ENCODE measurements at places on chromosomes 2 and 18.

GRCh38 chr2:43472527-43473194 is 123.2 kb downstream of the THADA start:
- H3K36me3 ChIP-seq = no peaks in the 10 kb centered on the region
- peaks cover 20% of the 10 kb centered on the region for H3K4me1 ChIP-seq
- no peak overlapping the region for H3K27ac ChIP-seq
- H3K27me3 ChIP-seq = no peaks in the 10 kb centered on the region

GRCh38 chr2:85589982-85590791 is 5.4 kb upstream of the RNF181 start:
- H3K27ac ChIP-seq = peak overlapping the region; percentile 96
- H3K4me1 ChIP-seq = peaks cover 52% of the 10 kb centered on the region
- H3K4me3 ChIP-seq = peak overlapping the region; percentile 44
- no peaks in the 10 kb centered on the region for H3K27me3 ChIP-seq
- peak; percentile 94 for DNase-seq

GRCh38 chr2:69288429-69288828 is 98.6 kb downstream of the GFPT1 start:
- DNase-seq = no peak
- no peaks in the 10 kb centered on the region for H3K36me3 ChIP-seq
- H3K4me3 ChIP-seq = no peak overlapping the region
- no peak overlapping the region for H3K27ac ChIP-seq
- H3K27me3 ChIP-seq = no peaks in the 10 kb centered on the region
- H3K4me1 ChIP-seq = peaks cover 17% of the 10 kb centered on the region

- no peak overlapping the region for H3K4me3 ChIP-seq
- H3K27me3 ChIP-seq = no peaks in the 10 kb centered on the region
- DNase-seq = peak; percentile 89
- H3K27ac ChIP-seq = no peak overlapping the region
- no peaks in the 10 kb centered on the region for H3K36me3 ChIP-seq
These were observed 17.9 kb upstream of the VPS4B start for GRCh38 chr18:63440219-63440618.

DNA sequence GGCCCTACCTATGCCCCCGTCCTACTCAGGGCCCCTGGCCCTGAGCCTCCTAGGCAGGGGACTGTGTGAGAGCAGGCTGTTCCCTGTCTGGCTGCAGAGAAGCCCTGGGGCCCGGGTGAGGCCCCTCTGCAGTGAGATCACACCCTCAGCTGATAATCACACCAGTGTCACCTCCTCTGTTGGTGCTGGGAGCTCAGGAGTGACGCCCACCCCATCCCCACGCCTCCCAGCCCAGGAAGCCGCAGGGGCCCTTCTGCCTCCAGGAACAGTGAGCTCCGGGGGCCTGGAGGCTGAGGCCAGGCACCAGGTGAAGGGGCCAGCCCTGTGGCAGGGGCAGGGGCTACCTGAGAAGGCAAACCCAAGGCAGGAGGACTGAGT is 20.0 kb downstream of the KCNIP3 start:
- H3K27me3 ChIP-seq = no peaks in the 10 kb centered on the region
- peak overlapping the region; percentile 42 for H3K27ac ChIP-seq
- DNase-seq = no peak

DNA sequence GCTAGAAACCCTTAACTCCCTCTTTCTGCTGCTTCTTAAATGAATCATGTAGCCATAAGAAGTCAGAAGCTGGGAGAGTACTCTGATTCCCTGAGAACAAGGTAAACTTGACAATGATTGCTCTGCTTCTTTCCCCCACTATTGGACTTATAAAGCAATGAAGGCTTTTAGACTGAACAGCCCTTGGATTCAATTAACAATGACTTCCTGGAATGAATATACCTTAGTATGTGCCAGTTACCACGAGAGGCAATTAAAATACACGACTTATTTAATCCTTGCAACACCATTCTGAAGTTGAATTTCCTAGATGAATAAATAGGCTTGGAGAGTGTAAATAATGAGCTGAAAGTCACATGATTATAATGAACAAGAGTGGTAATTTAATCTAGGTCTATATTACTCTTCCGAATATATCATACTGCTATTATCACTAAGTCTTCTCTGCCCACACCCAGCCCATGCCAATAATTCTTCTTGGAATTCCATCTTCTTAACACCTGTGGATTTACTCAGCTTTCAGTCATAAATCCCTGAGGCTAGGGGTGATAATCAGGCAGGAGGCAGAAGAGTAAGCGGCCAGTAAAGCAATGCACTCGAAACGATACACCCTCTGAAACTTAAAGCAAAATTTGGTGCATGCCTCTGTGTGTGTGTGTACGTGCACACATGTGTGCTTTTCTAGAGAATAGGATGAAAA is 170.2 kb downstream of the ATAD2B start:
- H3K4me1 ChIP-seq = peaks cover 30% of the 10 kb centered on the region
- no peak for DNase-seq
- no peaks in the 10 kb centered on the region for H3K27me3 ChIP-seq
- H3K27ac ChIP-seq = no peak overlapping the region
- no peak overlapping the region for H3K4me3 ChIP-seq
